ENCODE measurements at places on chromosomes 4 and X.

DNA sequence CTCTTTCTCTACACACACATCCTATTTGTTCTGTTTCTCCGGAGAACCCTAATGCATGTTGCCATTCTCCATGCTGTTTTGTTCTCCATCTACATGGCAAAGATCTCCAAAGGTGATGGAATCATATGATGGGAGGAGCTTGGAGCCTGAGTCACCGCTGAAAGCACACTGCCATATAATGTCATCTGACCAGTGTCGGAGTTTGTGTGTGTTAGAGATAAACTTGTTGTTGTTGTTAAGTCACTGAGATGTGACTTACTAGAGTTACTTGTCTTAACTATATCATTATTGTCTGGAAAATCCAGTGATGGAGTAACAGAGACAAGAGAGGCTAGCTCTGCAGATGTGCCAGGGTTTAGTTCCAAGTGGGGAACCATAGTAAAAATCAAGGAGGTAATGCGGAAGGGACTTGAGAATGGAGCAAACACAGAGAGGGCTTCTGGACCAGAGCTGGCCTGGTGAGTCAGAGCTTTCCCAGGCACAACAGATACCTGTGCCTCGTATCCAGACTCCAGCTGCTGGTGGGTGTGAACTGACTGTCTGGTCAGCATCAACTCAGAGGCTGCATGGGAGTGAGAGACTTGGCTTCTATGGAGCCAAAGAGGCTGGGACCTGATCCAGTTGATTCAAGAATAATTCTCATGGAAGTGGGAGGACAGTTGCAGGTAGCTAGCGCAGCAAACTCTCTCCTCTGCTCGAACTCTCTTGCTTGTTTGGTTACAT, 30.6 kb upstream of the CCKAR start:
- no peak for DNase-seq

- DNase-seq = no peak
Measured at GRCh38 chr4:48178931-48179330, 44.9 kb upstream of the TXK start.

DNA sequence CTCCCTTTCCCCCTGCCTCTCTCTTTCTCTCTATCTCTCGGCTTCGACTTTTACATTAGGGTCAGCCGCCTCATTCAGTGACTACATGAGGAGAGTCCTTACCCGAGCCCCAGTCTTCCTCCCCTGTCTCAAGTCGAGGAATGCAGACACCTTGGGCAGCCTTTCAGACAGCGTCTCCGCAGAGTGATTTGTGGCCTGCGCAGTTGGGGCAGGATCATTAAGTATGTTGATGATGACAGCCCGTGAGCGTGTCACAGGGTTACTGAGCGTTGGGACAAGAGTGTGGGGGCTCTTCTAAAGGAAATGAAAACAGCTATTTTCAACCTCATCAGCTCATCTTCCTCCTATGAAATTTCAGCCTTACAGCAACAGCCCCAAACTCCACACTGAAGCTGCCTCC, 312.1 kb upstream of the GATB start:
- DNase-seq = no peak

DNA sequence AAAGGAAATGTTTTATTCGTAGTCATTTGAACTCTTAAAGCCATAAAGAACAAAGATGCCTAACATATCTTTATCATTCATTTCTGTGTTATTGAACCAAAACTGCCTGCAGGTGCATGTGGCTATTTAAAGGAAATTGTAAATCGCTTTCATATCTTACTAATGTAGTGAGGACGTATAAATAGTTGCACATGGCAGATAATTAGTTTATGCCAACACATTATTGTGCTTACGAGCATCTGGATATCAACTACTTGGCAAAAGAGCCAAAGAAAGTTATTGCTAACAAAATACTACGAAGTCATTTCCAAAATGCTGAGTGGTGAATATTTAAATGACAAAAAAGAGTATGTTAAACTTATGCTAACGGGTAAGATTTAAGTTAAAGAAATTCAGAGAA, 27.9 kb upstream of the GABRA2 start:
- no peak for DNase-seq

DNA sequence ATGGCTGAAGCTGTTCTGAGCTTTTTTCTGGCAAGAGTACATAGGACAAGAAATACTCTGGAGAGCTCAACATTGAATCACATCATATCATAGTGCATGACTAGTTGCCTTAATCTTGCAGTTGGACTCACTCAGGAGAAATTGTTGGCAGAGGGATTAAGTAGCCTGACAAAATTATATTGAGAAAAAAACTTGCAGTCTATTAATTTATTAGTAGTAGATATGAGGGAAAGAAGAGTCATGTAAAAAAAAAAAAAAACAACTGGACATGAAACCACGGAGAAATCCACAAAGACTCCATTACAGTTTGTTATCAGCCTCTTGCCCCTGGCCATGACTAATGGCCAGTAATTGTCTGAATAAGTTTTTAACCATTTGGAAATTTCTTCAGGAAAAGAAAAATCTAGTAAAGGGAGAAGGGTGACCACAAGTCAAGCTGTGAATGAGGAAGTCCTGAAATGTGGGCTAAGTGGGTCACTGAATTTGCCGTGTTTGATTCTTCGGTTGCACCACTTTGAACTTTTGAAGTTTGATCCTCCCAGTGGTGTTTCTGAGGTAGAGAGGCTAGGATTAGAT, 45.6 kb downstream of the FHL1 start:
- DNase-seq = no peak

- no peak for DNase-seq
Measured at GRCh38 chr4:1462009-1462767, 55.9 kb upstream of the NKX1-1 start.

DNA sequence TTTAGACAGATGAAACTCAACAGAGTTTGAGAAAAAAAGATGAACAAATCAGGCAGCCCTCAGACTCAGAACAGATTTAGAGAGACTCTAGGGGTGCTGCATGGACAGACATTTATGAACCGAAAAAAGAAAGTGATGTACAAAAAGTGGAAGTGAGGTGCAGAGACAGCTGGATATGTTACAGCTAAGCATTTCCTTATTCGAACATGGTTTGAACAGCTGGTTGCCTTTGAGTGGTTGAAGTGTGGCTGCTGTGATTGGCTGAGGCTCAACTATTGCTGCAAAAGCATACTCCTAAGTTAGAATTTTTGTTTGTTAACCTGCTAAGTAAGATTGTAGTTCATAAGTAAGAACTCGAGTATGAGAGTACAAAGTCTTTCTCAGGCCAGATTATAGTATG, 331.5 kb upstream of the PABPC4L start:
- DNase-seq = no peak

DNA sequence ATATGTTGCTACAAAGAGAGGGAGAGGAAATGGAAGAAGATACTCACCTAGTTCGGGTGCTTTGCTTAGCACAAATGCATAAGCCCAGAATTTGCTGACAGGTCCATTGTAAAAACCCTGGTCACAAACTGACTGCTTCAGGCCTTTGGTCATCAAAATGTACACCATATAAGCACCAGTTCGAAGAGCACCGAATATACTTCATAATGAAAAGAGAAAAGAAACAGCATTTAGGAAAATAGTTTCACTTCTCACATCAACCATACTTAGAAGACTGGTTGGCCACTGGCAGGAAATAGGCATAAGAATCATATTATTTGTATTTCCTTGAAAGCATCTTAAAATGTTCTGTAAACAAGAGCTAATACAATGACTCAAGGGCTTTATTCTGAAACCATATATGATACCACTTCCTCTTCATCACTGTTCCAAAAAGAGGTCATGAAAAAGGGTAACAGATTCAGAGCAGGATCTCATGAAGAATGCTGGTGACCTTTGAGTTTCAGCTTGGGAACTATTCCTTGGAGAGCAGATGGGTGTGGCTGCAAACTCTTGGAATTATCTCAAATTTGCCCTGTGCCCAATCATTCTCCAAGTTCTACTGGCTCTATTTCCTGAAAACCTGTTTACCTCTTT, 138.7 kb downstream of the ELOVL6 start:
- peak; percentile 51 for DNase-seq

DNA sequence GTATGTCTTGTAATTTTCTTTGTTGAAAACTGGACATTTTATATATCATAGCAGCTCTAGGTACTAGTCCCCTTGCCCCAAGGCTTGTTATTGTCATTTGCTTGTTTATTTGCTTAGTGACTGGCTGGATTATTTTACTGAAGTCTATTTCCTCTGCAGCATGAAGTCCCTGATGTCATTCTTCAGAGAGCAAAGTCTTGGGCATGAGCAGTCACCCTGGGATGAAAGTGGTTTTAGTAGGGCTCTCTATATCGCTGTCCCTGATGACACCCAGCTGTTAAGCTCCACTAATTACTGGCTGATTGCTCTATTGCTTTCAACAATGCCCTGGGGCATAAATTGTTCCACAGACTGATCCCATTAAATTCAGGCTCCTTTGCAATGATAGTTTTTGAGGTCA, 113.5 kb upstream of the USP9X start:
- no peak for DNase-seq

GRCh38 chrX:15864023-15864422, 9.4 kb upstream of the AP1S2 start:
- DNase-seq = no peak

- DNase-seq = no peak
Measured at GRCh38 chr4:94276204-94276603, 66.4 kb downstream of the HPGDS start.

GRCh38 chrX:69968950-69969349, 80.8 kb downstream of the AWAT2 start:
- no peak for DNase-seq

DNA sequence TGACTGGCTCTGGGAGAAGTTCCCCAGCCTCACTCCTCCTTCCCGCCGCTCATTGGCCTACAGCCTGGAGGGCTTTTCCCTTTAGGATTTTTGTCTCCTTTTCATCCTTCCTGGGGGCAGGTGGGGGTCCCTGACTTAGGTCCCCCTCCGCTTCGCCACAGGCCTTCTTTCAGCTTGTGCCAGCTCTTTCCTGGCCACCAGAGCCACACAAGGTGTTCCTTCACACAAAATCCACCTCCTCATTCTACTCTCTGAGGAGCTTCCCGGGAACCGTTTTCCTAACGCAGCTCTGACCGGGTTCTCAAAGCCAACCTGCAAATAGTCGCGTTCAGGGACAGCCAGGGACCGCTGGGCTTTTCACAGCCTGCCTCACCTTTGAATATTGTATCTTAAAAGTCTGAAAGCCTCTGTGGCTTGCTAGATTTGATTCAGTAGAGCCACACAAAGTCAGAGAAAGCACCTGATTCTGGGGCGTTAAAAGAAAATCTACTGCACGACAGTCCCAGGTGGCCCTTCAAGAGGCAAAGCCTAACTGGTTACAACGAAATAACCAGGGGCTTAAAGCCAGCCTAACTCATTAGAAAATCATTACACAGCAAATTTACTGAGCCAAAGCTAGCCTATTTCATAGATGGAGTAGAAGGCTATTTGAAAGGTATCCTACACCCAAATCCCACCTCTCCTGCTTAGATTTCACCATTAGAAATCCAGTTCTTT, 731 bp upstream of the GPC3 start:
- DNase-seq = no peak

- DNase-seq = no peak
Measured at GRCh38 chr4:71212216-71212615, 126.6 kb upstream of the SLC4A4 start.

DNA sequence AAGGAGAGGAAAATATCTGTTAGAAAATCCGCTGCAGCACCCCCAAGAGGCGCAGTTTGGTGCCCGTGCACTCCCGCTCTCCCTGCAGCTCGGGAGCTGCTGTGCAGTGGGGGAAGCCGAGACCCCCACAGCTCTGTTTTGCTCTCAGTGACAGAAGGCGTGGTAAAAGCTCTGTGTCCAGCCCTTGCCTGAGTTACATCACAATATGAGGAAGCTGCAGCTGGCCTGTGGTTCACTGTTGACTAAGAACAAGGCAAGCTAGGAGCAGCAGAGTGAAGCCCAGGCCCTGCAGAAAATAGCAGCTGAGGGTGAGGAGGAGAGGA, 88.5 kb upstream of the ADRA2C start:
- DNase-seq = no peak

GRCh38 chr4:183636503-183636902, 22.5 kb downstream of the RWDD4 start:
- no peak for DNase-seq

DNA sequence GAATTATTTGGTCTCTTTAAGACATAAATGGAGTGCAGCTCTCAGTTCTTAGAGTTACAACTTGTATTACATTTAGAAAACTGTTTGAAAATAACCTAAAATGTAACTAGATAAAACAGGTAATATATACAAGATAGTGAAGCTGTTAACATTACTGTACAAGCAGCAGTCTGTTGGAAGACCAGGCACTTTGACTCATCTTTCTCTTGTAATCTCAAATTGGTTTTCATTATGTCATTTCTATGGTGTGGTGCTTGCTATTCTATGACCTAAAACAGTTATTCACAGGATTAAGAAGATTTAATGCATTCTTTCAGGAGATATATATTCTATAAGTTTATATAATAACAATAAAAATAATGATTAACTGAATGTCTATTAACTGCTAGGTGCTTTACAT, 282.5 kb upstream of the PITX2 start:
- no peak for DNase-seq

DNA sequence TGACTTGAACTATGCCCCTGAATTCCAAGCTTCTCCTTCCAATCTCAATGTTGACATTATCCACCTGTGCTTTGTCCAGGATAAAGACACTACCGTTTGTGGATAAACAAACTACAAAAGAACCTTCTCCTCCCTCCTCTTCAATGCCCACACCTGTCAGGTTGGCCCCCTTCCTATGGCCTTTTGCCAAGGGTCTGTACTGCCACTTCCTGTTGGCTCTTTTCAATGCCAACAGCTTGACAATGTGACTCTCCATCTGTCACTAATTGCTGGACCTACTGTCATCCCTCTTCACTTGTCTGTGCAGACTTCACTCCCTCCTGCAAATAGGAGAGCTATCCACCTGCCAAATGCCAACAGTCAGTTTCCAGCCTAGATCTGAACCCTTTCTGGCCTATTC, 35.8 kb upstream of the MID1 start:
- no peak for DNase-seq

DNA sequence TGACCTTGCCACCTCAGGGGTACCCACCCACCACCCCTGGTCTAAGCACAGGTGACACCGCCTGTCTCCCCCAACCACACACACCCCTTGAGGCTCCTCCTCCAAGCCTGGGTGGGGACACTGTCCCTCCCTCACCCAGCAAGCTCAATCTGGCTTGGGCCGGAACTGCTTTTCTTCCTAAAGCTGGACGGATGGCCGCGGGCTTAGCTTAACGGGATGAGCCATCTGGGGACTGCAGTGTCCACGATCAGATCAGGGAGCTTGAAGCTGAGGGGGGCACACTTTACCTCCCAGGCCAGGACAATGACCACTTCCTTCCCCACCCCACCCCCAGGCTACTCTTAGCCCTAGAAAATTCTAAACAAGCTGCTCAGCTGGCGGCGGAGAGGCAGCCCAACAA, 1.0 kb upstream of the SLC6A8 start:
- DNase-seq = no peak

DNA sequence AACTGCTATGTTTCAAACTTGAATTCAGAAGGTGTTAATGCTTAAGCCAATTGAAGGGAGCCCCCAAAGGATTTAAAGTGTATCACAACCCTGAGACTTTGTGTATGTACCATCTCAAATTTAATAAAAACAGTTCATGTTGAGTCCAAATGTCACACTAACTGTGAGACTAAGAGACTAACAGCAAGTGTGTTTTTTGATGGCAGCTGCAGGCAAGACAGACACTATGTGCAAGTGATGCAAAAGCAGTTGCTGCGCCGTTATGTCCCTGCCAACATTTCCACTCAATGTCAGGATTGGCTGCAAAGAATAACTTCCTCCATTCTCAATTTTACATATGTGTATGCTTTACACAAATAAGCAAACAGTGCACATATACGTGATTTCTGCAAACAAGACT, 594.6 kb downstream of the IL15 start:
- DNase-seq = no peak

Measured in activated CD4-positive, alpha-beta T cell treated with anti-CD3 and anti-CD28 coated beads, Interleukin-2, amount 50 U/mL, for 16 hours (primary cell).